GM13977 (cell line): ENCODE measurements at places on chromosomes 5 and 9.
A peak's percentile ranks its signal among the peaks of the same experiment; 100 is the strongest.

GRCh38 chr5:179755022-179755421 is 22.4 kb downstream of the MAML1 start:
- no peak for DNase-seq

GRCh38 chr9:5443850-5444249 is 6.1 kb upstream of the PLGRKT start:
- no peak for DNase-seq

DNA sequence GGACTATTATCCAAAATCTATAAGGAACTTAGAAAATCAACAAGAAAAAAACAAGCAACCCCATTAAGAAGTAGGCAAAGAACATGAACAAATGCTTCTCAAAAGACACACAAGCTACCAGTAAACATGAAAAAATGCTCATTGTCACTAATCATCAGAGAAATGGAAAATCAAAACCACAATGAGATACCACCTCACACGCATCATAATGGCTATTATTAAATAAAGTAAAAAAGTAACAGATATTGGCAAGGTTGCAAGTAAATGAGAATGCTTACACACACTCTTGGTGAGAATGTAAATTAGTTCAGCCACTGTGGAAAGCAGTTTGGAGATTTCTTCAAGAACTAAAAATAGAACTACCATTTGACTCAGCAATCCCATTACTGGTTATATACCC is 167.0 kb upstream of the DMRTA1 start:
- DNase-seq: no peak

GRCh38 chr5:151881621-151882225 is 42.9 kb downstream of the GLRA1 start:
- DNase-seq: no peak

GRCh38 chr9:86975036-86975435 is 27.7 kb upstream of the GAS1 start:
- no peak for DNase-seq

DNA sequence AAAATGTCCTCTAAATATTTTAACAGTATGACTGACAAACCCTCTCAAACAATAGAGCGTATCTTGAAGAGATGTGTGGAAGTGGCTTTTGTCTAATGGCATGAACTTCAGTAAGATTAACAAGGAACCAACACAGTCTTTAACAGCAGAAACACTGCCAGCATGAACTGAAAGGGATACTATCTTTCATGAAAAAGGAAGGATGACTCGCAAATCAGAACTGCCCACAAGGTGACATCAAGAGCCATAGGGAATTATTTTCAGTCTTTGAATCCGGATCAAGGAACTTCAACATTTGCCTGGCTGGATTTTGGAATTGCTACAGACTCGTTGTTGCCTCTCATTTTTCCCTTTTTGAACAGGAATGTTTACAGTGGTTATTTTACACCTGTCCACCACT is 5.1 kb upstream of the HEXB start:
- no peak for DNase-seq

DNA sequence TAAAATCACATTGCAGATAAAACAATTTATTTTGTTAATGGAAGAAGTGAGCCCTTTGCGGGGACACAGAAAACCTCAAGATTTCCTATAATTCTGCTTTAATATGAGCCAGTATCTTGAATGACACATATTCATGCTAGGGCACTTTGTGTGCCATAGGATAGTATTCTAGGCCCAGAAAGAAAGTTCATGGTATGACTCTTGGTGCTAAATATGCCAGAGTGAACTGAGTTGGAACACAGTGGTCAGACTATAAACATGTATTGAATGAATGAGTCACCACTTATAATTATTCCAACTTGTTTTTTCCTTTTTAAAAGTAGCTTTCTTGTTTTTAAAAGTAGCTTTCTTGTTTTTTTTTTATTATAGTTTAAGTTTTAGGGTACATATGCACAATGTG is 46.0 kb downstream of the ADAMTS19 start:
- no peak for DNase-seq

GRCh38 chr5:157540707-157541446 is 34.7 kb downstream of the ADAM19 start:
- peak; percentile 73 for DNase-seq

GRCh38 chr9:117643288-117643654 is 60.9 kb upstream of the TLR4 start:
- DNase-seq: no peak
